Placental pericyte (primary cell): ENCODE measurements at places on chromosomes 6 and 20. TPM values are rescaled to one million over a fixed set of nuclear protein-coding genes. Genes with fewer than 3 reads are reported as not detected.

Gene ABHD16B
- not detected in 2 replicates for total RNA-seq

Gene CFAP206
- not detected in 2 replicates for total RNA-seq

Gene RAET1G
- total RNA-seq = 1.3 and 1.6 TPM in 2 replicates

Gene AFDN
- 95.2 and 98.9 TPM in 2 replicates for total RNA-seq
